Large intestine (tissue), 12 donors: ENCODE measurements at places on chromosomes 5 and 9.

DNA sequence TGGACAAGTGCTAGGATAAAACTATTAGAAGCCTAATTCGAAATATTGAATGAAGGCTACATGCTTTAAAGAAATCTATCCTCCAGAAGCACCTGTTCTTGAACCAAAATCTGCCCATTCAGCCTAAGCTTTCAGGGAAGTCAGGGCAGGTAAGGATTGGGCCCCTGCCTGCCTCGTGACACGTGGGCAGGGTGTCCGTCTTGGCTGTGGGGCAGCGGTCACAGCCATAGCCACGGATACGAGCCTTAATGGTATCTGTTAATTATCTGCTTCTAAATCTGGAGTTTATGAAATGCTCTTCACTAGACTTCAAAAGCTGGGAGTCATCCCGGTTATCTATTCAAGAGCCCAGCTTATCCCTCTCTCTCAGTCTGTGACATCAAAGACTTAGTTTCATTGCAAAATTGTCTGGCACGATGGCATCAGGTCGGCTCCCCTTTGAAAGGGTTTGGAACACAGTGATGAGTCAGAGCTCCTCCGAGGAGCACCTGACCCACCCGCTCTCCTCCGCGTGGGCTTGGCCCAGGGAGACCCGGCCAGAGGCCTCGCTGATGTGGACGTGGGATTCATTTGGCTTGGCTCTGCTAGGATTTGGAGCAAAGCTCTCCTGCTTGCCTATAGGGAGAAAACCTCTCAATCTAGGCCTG, 135.9 kb downstream of the MACROH2A1 start:
- H3K27ac ChIP-seq, result no peak overlapping the region
- H3K27me3 ChIP-seq, result no peaks in the 10 kb centered on the region
- DNase-seq, result no peak
- no peak overlapping the region for H3K4me3 ChIP-seq
- H3K4me1 ChIP-seq, result no peaks in the 10 kb centered on the region

DNA sequence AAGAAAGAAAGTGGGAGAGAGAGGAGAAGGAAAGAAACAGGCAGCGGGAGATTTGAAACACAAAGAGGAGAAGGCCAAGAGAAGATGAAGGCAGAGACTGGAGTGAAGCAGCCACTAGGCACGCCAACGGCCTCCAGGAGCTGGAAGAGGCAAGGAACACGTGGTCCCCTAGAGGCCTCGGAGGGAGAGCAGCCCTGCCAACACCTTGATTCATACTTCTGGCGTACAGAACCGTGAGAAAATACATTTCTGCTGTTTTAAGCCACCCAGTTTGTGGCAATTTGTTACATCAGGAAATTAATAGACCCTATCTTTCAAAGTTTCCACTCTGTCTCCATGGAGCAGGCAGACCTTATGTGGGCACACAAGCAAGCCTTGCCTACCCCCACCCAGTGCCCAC, 133.4 kb downstream of the ACTL7B start:
- no peaks in the 10 kb centered on the region for H3K36me3 ChIP-seq
- no peak overlapping the region for H3K27ac ChIP-seq
- no peak for DNase-seq
- no peak overlapping the region for H3K4me3 ChIP-seq

- H3K4me3 ChIP-seq, result no peak overlapping the region
- peak overlapping the region; percentile 56 for H3K27ac ChIP-seq
- no peaks in the 10 kb centered on the region for H3K27me3 ChIP-seq
- DNase-seq, result peak; percentile 70
These were observed 17.2 kb downstream of the OR2S2 start for GRCh38 chr9:35940458-35941407.

DNA sequence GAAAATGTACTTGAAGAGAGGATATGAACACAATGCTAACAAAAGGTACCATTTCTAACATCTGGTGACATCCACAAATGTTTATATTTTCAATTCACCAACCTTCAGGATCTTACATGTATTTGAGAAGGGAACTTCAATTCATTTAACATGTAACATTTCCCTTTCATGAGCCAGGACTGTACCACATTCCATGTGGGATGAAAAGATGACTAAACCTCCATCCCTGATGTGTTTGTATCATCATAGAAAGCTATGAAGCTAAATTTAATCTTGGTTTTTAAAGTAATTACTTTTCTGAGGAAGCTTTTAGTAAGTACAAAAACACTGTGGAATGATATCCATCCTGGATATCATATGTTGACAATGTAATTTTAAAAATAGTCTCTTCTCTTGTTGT, 78.2 kb upstream of the GNA14 start:
- no peak overlapping the region for H3K4me3 ChIP-seq
- H3K27me3 ChIP-seq, result no peaks in the 10 kb centered on the region
- no peaks in the 10 kb centered on the region for H3K4me1 ChIP-seq
- no peak for DNase-seq

- no peaks in the 10 kb centered on the region for H3K36me3 ChIP-seq
- H3K27ac ChIP-seq, result no peak overlapping the region
- DNase-seq, result no peak
- no peaks in the 10 kb centered on the region for H3K4me1 ChIP-seq
- H3K4me3 ChIP-seq, result no peak overlapping the region
These were observed 428.3 kb upstream of the CDH6 start for GRCh38 chr5:30765227-30765626.

GRCh38 chr5:112906637-112907036, 15.4 kb downstream of the REEP5 start:
- H3K27ac ChIP-seq, result no peak overlapping the region
- peaks cover 39% of the 10 kb centered on the region for H3K36me3 ChIP-seq
- H3K27me3 ChIP-seq, result no peaks in the 10 kb centered on the region

DNA sequence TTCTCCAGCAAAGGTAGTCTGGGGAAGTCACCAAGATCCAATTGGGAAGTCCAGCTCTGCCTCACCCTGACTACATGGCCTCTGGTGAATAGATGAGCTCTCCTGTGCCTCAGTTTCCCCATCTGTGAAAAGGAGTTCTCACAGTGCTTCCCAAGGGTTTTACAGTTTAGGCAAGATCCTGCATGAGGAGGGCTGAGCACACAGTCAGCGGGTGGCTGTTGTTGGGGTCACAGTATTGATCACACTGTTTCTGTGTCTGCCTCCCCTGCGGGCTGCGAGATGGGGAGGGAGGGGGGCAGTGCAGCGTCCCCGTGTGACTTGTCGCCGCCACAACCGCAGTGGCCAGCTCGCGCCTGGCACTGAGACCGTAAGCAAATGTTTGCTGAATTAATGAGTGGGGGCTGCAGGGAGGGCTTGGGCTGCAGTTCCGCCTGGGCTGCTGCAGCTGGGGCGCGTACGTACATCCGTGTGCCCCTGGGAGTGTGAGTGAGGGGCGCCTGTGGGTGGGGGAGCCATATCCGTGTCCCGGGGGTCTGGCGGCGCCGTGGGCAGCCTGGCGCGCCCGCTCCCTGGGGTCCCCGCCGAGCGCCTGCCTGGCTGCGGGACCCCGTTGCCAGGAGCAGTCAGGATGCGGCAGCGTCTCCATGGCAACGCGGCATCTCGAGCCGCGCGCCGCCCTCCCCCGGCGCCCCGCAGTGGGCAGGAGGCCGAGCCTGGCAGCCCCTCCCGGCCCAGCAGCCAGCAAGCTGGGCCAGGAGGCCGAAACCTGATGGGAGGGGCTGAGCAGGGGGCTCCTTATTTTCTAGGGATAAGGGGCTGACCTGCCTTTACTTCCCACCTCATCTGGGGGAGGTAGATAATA, 31.4 kb upstream of the PSD2 start:
- H3K4me1 ChIP-seq, result peaks cover 23% of the 10 kb centered on the region
- no peak for DNase-seq
- no peak overlapping the region for H3K27ac ChIP-seq
- H3K4me3 ChIP-seq, result no peak overlapping the region
- no peaks in the 10 kb centered on the region for H3K36me3 ChIP-seq

- H3K27ac ChIP-seq, result peak overlapping the region; percentile 91
- DNase-seq, result peak; percentile 87
- no peak overlapping the region for H3K4me3 ChIP-seq
These were observed 23.5 kb downstream of the PCSK5 start for GRCh38 chr9:75914002-75914401.

- no peak for DNase-seq
- peaks cover 51% of the 10 kb centered on the region for H3K36me3 ChIP-seq
- no peaks in the 10 kb centered on the region for H3K27me3 ChIP-seq
These were observed 13.2 kb downstream of the NINJ1 start for GRCh38 chr9:93120846-93121315.

GRCh38 chr5:60477849-60478248, 222.1 kb downstream of the DEPDC1B start:
- H3K27ac ChIP-seq, result no peak overlapping the region
- peaks cover 5% of the 10 kb centered on the region for H3K27me3 ChIP-seq

- no peak for DNase-seq
- no peak overlapping the region for H3K4me3 ChIP-seq
- no peaks in the 10 kb centered on the region for H3K4me1 ChIP-seq
- H3K27me3 ChIP-seq, result peaks cover 3% of the 10 kb centered on the region
- H3K36me3 ChIP-seq, result no peaks in the 10 kb centered on the region
These were observed 113.4 kb upstream of the ALDH1B1 start for GRCh38 chr9:38278931-38279679.

DNA sequence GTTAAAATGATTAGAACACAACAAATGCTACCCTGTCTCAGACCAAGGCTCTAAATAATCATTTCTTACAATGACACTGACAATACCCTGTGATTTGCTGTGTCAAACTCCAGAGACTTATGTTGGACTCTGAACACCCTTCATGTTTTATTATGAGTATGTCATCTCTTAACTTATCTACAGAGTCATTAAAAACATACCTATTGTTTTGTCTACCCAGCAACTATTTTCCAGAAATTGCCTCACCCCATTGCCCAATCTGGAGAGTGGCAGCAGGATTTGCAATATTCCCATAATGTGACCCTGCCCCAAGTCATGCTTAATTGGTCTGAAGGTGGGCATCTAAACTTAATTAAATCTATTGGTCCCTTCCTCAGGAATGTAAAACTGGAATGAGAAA, 23.0 kb upstream of the KIF2A start:
- H3K27me3 ChIP-seq, result no peaks in the 10 kb centered on the region
- no peak overlapping the region for H3K4me3 ChIP-seq
- H3K36me3 ChIP-seq, result no peaks in the 10 kb centered on the region
- peak; percentile 76 for DNase-seq
- peak overlapping the region; percentile 91 for H3K27ac ChIP-seq

DNA sequence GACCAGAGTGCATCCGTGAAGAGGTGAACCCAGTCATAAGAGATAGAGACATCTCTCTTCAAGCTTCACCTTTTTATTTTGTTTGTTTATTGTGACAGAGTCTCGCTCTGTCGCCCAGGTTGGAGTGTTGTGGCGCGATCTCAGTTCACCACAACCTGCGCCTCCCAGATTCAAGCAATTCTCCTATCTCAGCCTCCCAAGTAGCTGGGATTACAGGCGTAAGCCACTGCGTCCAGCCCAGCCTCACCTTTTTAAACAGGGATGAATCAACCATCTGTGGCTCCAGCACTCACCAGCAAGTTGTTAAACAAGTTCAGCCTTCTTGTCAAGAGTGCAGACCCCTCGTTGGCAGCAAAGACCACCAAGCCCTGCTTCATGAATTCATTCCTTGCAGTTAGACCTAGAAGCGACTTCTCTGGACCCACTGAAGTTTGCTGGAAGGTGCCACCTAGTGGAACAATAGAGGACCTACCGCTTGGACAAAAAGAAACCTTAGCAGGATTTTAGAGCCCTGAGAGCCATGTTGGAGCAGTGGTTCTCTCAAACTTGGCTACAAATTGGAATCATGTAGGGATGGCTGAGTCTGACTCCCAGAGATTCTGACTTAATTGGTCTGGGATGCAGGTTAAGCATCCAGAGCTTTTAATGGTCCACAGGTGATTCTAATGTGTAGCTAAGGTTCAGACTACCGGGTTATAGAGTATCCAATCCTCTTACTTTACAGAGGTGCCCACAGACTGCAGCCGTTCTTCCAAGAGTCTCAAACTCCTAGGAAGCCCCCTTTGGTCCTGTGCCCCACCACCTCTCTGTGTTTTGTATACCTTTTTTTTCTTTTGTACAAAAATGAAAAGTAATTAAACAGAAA, 10.5 kb upstream of the GALNT10 start:
- H3K36me3 ChIP-seq, result no peaks in the 10 kb centered on the region
- peaks cover 7% of the 10 kb centered on the region for H3K4me1 ChIP-seq
- peak; percentile 39 for DNase-seq
- H3K27me3 ChIP-seq, result no peaks in the 10 kb centered on the region
- no peak overlapping the region for H3K4me3 ChIP-seq

DNA sequence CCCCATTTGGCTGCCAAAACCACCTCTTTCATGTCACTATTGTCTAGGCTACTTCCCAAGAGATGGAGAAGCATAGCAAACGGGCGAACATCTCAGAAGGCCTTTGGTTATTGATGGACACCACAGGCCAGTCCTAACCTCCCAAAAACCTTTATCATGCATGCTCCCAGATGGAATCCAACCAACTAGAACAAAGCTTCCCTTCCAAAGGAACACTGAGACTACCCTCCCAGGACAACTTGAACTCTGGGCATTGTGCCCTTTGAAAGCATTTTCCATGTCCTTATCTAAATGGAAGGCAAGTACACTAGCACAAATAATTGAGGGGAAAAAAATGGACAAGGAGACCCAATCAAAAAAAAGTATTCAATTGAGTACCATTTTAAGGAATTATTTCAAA, 65.6 kb downstream of the SPOCK1 start:
- no peak overlapping the region for H3K4me3 ChIP-seq
- no peak overlapping the region for H3K27ac ChIP-seq
- no peaks in the 10 kb centered on the region for H3K4me1 ChIP-seq
- no peaks in the 10 kb centered on the region for H3K36me3 ChIP-seq
- no peak for DNase-seq
- H3K27me3 ChIP-seq, result no peaks in the 10 kb centered on the region

GRCh38 chr9:96448546-96449170, 1.3 kb upstream of the HABP4 start:
- no peak overlapping the region for H3K4me3 ChIP-seq
- DNase-seq, result no peak
- H3K27me3 ChIP-seq, result peaks cover 20% of the 10 kb centered on the region
- no peak overlapping the region for H3K27ac ChIP-seq

GRCh38 chr9:80146466-80146865, 574.7 kb downstream of the TLE4 start:
- no peaks in the 10 kb centered on the region for H3K4me1 ChIP-seq
- no peaks in the 10 kb centered on the region for H3K36me3 ChIP-seq
- no peak overlapping the region for H3K27ac ChIP-seq
- DNase-seq, result no peak
- H3K4me3 ChIP-seq, result no peak overlapping the region
- no peaks in the 10 kb centered on the region for H3K27me3 ChIP-seq

GRCh38 chr5:116159006-116159405, 74.2 kb downstream of the COMMD10 start:
- DNase-seq, result no peak
- H3K4me3 ChIP-seq, result no peak overlapping the region
- no peaks in the 10 kb centered on the region for H3K27me3 ChIP-seq
- H3K27ac ChIP-seq, result no peak overlapping the region
- H3K4me1 ChIP-seq, result no peaks in the 10 kb centered on the region

DNA sequence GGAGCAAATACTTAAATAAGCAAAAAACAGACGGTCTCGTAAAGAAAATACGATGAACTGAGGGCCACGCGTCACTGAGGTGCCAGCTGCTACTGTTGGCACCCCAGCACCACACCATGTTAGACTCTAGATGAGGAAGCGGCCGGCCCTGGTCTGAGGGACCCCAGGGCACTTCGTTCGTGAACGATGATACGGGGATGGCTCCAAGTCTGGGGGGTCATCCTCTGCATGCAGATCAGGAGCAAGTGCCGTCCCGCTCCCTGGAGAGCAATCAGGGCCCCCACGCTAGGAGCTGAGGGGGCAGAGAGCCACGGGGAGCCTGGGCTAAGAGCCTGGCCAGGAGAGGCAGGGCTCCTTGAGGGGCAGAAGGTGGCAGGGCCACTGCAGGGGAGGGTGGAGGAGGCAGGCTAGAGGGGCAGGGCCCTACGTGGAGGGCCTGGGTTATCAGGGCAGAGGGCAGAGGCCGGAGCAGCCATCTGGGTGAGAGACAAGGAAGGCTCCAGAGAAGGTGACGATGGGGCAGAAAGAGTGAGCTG, 24.1 kb downstream of the SARDH start:
- peak; percentile 37 for DNase-seq
- peaks cover 32% of the 10 kb centered on the region for H3K4me1 ChIP-seq
- no peaks in the 10 kb centered on the region for H3K27me3 ChIP-seq
- H3K4me3 ChIP-seq, result no peak overlapping the region
